Activated CD8-positive, alpha-beta memory T cell treated with anti-CD3 and anti-CD28 coated beads for 24 hours (primary cell): ENCODE measurements at places on chromosomes 16 and 17.

DNA sequence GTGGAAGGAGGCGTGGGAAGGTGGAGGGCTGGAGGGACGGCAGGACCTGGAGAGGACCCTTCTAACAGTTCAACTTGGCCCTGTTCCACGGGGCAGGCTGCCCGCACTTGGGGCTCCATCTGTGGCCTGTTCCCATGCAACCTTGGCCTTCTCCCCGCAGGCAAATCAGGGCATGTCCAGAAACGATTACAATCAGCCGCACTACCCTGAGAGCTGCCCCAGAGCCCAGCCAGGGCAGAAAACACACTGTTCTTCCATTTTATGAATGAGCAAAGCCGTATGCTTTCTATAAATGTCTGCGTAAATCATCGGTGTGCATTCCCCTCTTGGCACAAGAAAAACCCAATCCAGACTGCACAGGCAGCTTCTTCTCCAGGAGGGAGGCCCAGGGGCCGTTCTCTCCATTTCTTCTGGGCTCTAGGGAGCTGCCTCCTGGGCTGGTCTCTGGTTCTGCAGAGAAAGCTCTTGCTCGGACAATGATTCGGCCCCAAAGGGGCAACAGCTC is 228.7 kb downstream of the SOX9 start:
- DNase-seq: no peak

GRCh38 chr16:56628486-56629350 is 3.1 kb downstream of the MT1E start:
- DNase-seq: no peak

- no peak for DNase-seq
Measured at GRCh38 chr16:89139907-89140361, 31.6 kb upstream of the CDH15 start.

DNA sequence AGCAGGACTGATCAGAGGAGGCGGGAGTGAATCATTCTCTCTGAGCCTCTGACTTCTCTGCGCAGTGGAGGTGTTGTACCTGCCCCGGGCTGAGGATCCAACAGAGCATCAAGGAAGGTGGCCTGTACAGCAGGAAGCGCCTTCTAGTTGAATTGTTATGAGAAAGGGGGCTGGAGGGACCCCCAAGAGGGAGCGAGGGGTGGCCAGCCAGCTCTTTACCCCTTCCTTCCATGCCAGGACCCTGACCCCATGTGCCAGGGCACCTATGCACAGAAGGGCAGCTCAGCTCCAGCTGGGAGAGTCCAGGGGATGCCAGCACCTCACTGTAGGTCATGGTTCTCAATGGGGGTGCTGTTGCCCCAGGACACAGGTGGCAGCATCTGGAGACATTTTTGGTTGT is 149.3 kb downstream of the SDK2 start:
- DNase-seq: no peak

GRCh38 chr16:14186795-14187221 is 115.7 kb downstream of the MRTFB start:
- no peak for DNase-seq

DNA sequence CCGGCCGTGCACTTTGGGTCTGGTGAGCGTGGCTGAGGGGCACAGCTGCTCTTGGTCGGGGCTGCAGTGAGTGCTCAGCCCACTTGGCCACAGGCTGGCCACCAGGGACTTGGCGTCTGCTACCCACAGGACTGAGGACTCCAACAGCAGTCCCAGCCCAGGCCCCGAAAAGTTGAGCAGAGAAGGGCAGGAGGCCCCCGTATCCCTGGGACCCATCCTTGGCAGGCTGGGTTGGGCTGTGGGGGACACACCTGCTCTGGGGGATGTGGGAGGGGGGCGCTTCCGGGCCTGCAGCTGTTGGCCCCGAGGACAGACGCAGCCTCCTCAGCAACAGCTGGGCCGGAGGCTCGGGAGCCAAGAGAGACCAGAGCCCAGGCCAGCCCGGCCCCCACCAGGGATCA is 19.4 kb upstream of the SSTR5 start:
- DNase-seq: no peak

DNA sequence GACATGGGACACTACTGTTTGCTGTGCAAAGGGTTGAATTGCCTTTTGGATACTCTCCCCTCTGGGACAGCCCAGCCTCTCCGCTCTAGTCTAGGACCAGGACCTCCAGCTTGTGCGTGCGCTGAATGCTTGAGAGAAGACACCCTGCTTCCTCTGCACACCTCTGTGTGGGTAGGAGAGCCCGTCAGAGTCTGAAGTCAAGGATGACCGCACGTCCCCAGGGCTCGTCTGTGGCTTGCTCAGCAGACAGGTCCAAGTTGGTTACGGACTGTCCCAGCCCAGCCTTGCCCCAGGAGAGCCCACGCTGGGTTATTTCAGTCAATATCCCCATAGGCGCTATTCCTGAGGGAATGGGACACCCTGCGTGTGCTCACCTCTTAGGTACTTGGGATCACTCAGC is 3.7 kb downstream of the C16orf89 start:
- no peak for DNase-seq

- no peak for DNase-seq
Measured at GRCh38 chr17:19005789-19006430, 1.3 kb upstream of the FAM83G start.

DNA sequence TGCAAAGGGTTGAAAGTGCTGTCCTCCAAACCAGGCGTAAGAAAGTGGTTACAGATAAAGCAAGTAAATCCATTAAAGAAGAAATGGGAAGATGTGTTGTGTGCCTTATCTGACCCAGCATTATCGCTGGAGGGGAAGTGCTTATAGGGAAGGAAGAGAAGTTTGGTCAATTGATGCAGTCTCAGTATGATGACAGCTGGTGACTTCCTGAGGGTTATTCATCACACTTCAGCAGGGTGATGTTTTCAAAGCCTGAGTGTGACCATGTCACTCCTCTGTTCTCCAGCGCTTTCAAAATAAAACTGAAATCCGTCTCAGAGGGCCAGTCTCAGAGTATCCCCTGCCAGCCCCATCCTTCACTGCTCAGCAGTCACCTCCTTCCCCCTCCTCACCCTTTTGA is 505.4 kb upstream of the RBFOX1 start:
- no peak for DNase-seq

GRCh38 chr16:67548265-67549126 is 13.8 kb upstream of the CTCF start:
- DNase-seq: no peak

DNA sequence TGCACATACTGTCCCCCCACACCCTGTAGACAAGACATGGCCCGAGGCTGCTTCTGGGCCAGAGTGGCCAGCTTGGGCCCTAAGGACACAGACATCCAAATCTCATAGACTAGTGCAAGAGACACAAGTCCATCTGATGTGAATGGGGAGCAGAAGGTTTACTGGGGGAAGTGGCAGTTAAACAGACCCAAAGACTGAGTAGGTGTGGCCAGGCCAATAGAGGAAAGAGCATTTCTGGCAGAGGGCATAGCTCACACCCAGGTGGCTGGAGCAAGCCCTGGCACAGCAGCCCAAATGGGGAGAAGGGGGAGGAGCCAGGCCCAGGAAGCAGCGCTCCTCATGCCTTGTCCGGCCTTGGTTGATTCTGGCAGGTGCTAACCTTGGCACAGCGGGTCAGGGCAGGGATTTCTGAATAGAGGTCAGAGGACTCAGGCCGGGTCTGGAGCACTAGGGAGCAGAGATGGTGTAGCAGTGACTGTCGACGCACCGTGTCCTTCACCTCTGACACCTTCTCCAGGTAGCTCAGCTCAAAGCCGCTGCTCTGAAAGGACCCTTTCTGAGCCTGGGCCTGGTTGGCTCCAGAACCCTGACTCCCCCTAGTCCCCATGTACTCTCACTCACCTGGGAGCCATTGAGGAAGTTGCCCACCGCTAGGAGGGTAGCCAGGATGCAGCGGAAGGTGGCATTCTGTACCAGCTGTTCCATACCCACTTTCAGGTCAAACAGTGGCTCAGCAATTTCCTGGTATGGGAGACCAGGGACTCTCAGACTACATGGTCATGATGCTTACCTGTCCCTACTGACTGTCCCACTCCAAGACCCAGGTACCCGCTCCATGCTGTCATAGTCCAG is 4.1 kb downstream of the TMEM208 start:
- DNase-seq: no peak

GRCh38 chr17:77594416-77595209 is 363.9 kb upstream of the TNRC6C start:
- DNase-seq: no peak

DNA sequence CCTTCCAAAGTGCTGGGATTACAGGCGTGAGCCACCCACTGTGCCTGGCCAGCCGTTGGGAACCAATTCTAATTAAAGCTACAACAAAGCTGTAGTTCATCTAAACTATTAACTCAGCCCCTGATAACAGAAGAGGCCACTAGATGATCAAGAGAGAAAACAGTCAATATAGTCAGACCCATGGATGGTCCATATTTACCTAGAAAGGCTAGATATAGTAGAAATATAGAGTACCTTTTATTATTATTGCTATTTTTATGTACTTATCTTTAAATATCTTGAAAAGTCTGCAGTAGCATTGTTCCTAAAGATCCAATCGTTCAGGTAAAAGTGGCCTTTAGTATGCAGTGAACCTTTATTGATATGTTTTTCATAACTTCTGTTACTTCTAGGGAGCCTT is 43.2 kb downstream of the RNF213 start:
- no peak for DNase-seq

DNA sequence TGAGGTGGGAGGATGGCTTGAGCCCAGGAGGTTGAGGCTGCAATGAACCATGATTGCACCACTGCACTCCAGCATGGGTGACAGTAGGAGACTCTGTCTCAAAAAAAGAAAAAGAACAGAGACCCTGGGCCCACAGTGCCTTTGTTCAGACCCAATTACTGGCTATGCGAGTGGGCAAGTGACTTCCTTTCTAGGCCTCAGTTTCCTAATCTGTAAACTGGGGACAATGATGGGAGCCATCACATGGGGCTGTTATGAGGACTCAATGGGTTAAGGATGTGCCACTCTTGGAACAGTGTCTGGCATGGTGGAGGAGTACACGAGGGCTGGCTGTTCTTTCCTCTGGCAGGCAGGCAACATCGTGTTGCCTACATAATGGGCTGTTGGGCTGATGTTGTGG is 47.3 kb upstream of the NDRG4 start:
- DNase-seq: no peak

GRCh38 chr16:23132775-23133463 is 16.3 kb downstream of the USP31 start:
- no peak for DNase-seq

DNA sequence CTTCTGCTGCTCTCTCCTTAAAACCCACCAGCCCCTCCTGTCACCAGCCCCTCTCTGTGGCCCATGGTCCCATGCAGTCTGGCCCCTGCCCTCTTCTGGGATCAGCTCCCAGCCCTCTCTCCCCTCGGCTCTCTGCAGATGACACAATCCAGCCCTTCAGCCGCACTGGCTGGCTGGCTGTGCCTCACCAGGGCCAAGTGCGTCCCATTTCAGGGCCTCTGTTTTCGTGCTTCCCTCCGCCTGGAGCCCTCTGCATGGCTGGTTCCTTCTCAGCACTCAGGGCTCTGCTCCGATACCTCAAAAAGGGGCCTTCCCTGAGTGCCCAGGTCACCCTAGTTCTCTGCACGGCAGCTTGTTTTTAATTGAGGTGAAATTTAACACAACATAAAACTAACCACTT is 124.3 kb downstream of the SOCS1 start:
- DNase-seq: no peak

DNA sequence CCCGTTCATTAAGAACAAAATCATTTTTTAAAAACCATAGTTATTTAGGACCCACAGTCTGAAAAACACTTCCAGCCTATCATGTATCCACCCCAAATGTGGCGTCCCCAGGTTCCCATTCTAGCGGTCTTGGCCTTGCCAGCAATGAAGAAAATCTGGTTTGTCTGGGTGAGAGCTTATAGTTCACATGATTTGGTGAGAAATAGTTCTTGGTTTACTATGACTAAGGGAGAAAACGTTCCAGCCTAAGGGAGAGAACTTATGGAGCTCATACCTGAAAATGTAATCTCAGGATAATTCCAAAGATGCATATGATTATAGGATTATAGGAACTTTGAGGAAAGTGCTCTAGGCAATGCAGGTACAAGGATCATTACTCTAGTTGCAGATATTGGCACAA is 4.8 kb downstream of the MARVELD3 start:
- no peak for DNase-seq
